ENCODE measurements at places on chromosomes 16 and 17.

DNA sequence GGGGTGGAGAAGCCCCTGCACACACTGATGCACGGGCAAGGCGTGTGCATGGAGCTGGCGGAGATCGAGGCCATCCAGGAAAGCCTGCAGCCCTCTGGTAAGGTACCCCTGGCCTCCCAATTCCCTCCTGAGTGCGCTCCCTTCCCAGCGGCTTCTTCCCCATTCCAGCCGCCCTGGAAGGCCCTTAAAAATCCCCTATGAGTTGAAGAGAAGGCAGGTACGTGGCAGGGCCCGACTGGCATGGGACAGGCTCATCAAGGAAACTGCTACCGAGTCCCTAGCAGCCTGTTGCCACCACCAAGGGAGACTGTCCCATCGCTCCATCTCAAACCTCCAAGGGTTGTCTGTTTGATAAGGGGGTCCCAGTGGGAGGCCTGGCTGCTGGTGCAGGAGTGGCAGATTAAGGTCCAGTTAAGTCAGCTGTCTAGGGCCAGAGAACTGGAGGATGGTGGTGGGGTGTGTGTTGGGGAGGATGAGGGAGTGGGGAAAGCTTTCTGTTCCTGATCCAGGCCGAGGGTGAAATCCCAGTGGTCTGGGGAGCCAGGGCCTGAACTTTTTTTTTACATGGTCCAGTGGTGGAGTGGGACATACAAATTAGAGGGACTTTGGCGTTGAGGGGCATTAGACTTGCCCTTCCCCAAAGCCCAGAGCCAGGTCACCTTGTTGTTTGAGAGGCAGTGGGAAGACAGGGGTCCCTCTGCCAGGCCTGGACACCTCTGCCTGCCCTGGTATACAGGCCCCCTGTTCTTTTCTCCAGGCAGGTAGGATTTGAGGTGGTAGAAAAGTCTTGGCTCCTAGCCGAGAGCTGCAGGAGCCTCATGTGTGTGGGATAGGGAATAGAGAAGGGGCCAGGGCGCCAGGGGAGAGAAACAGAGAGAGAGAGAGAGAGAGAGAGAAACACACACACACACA is 994 bp downstream of the IGFBP4 start:
- DNase-seq = no peak

DNA sequence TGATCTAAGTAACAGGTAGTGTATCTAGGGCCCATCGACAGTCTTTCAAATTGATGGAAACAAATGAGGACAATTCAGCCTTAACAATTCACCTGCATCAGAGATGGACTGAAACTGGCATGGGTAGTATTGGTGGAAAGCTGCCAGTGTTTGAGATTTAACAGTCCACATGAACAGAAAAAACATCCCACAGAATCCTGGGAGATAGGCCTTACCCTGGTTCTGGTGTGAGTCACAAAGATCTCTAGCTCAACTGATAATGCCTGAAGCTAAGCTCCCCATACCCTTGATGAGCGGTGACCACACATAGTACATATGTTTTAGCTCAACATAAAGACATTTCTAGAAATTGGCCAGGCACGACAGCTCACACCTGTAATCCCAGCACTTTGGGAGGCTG is 21.9 kb downstream of the CRK start:
- DNase-seq = no peak

DNA sequence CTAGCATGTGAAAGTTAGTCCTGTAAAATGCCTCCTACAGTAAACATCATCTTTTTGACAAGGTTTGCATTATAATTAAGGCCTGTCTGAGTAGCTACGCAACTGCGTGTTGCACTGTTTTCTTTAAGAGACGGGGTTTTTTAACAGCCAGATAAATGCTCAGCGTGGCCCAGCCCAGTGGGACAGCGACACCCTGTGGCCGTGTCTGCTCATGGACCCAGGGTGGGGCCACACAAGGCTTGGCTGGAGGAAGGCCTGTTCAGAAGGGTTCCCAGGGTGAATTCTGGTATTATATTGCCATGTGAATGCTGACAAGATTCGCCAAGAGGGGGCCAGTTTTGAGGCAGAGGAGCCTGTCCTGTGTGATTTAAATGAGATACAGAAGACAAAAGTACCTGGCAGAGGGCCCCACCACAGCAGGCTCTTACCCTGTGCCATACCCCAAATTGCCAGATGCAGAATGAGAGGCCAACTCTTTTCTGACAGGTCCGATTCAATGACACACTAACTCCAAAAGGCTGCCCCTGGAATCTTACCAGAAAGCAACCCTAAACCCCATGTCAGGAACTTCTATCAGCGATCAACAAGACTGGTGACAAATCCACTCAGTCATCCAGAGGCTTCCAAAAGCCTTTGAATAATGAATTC is 65.9 kb upstream of the IRX6 start:
- DNase-seq = peak; percentile 19

GRCh38 chr16:87560428-87561199 is 41.7 kb upstream of the JPH3 start:
- no peak for DNase-seq

GRCh38 chr17:70098030-70098429 is 23.0 kb downstream of the KCNJ16 start:
- DNase-seq = no peak

DNA sequence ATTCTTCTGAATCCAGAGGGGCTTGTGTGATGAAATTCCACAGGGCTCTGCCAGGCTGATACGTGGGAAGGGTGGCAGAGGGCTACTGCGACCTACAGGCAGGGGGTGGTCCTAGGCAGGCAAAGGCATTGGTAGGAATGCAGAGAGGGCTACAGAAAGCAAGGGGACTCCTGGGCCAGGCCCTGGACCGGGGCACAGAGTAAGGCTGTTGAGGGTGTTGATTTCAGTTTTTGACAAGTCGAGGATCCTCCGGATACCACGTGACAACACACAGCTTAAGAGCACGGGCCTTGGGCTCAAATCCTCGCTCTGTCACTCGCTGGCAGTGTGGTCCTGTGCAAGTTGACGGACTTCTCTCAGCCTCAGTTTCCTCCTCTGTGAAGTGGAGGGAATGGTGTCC is 19.1 kb upstream of the DOC2B start:
- DNase-seq = no peak

GRCh38 chr16:85898521-85899442 is at the start of gene IRF8:
Gene IRF8, plus strand, starts transcription at chr16:85899162. Its CDS starts 3,854 bp downstream, at chr16:85903016.
- peak; percentile 61 for DNase-seq

- no peak for DNase-seq
Observed at GRCh38 chr16:69302301-69302700, 8.8 kb upstream of the VPS4A start.

DNA sequence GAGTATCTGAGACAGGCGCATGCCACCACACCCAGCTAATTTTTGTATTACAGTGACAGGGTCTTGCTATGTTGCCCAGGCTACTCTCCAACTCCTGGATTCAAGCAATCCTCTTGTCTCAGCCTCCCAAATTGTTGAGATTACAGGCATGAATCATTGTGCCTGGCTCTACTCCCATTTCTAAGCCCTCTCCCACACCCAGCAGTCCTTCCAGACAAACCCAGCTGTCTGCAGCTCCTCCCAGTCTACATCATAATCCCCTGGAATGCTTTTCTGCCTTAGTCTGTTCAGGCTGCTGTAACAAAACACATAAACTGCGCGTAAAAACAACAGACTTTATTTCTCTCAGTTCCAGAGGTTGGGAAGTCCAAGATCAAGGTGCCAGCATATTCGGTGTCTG is 144.5 kb downstream of the GRIN2A start:
- no peak for DNase-seq

All from activated CD4-positive, alpha-beta T cell treated with anti-CD3 and anti-CD28 coated beads, Interleukin-2, amount 50 U/mL, for 1 hour (primary cell).